ENCODE measurements at places on chromosomes 13 and 19.

DNA sequence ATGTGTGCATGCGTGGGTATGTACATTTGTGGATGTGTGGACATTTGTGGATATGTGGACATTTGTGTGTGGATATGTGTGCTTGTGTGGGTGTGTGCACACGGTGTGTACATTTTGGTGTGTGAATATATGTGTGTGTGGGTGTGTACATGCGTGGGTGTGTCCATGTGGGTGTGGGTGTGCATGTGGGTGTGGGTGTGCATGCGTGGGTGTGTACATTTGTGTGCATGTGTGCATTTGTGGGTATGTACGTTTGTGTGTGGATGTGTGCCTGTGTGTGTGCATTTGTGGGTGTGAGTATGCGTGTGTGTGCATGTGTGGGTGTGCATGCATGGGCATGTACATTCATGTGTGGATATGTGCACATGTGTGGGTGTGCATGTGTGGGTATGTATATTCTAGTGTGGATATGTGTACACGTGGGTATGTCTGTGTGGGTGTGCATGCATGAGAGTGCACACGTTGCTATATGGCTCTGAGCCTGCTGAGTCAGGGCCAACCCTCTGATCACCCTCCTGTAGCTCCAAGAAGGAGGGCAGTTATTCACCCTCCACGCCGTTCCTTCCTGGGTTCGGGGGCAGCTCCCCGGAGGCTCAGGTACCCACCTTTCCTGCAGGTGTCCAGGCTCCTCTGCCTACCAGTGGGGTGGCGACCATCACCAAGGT is 20.3 kb downstream of the COMP start:
- no peak for DNase-seq

GRCh38 chr19:30388327-30388726 is 16.1 kb downstream of the ZNF536 start:
- DNase-seq: no peak

DNA sequence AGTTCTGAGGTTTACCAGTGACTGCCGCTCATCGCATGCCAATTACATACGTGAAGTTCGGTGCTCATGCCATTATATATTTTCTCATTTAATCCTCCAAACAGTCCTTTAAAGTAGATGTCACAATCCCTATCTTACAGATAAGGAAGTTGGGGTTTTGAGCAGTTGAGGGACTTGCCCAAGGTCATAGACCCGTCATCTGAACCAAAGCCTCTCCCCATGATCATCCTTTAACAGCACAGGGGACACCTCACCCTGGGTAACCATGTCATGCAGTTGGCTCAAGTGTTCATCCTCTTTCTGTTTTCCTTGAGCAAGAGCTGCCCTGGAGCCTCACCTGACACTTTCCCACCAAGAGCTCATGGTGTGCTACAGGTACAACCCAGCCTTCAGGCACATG is 69.1 kb downstream of the HSPH1 start:
- DNase-seq: no peak

DNA sequence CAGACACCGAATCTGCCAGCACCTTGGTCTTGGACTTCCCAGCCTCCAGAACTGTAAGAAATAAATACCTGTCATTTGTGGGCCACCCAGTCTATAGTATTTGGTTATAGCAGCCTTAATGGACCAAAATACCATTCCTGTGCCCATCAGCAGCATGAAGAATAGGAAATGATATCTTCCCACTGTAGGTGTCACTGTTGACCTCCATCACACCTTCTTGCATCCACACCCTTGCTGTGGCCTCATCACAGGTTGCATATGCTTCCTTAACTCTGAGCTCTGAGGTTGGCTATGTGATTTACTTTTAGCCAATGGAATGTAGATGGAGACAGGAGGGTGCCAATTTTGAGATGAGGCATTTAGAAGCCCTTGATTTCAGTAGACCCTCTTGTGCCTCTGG is 242.0 kb upstream of the TSHZ3 start:
- DNase-seq: no peak

DNA sequence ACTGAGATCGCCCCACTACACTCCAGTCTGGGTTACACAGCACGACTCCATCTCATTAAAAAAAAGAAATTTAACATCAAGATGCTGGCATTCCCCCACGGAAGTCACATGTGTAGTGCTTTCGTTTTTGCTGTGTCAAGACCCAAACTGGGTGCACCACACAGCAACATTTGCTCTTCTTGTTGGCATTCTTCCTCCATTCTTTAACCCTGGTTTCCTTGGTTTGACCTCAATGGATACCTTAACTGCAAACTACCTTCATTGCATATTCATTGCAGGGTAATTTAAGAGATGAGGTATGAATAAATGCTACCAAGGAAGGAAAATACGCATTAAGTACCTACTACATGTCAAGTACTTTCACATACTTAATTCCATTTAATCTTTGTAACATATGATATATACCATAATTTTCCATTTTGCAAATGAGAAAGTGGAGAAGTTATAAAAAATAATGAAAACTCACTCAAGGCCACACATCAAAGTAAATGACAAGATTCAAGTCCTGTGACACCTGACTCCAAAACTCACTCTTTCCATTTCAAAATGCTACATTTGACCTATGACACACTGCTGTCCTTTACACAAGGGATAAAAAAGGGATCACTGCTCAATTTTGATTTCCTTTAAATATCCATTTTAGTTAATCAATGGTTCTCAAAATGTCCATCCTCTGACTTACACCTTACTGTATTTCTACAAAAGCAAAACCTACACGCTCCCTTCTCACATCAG is 59.2 kb downstream of the STK24 start:
- DNase-seq: no peak

GRCh38 chr19:29376855-29377354 is 148.9 kb upstream of the VSTM2B start:
- DNase-seq: no peak

- DNase-seq: no peak
These were observed 16.7 kb downstream of the FAM216B start for GRCh38 chr13:42798118-42798517.

DNA sequence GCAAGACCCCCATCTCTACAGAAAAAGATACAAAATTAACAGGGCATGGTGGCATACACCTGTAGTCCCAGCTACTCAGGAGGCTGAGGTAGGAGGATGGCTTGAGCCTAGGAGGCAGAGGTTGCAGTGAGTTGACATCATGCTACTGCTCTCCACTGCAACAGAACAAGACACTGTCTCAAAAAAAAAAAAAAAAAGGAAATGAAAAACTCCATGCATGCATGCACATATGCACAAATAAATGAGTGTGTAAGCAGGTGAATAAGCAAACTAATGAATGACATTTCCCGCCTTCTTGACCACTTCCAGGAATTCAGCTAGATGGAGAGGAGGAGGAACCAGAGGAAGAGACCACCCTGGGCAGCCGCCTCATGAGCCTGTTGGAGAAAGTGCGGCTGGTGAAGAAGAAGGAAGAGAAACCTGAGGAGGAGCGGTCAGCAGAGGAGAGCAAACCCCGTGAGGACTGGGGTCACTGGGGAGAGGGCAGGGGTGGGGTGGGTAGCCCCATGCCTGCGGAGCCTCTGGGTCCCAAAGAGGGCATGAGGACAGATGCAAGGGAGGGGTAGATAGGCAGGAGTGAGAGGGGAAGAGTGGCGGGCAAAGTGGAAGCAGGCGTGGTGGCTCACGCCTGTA is 58.8 kb downstream of the RYR1 start:
- DNase-seq: no peak

DNA sequence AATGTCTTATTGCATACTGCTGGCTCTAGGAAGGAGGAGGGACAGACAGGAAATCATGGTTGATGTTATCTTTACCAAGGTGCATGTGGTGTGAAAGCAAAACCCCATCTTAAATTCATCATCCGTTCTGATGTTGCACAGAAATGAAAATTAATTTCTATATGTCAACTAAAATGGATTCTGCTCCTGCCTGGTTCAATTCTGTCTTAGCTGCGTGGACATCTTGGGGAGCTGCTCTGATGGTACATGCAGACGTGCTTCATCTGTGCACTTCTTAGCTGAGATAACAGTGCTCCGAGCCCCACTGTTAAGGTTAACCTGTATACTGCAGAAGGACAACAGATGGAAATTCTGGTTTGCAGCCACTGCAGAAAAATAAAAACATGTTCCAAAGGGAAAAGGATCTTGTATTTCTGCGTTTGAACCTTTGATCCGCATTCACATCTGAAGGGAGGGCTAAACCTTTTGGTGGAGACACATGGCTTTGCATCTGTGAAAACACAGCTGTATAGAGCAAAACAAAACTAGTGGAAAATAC is 155.6 kb downstream of the TM9SF2 start:
- no peak for DNase-seq

GRCh38 chr13:77056382-77056781 is 29.4 kb upstream of the FBXL3 start:
- DNase-seq: no peak

- DNase-seq: no peak
These were observed 731 bp downstream of the MAG start for GRCh38 chr19:35292421-35293362.

- DNase-seq: no peak
These were observed 376.4 kb downstream of the GPC6 start for GRCh38 chr13:93603043-93603442.
